CD4-positive, alpha-beta T cell treated with Interleukin-15 for 1 hour (primary cell): ENCODE measurements at places on chromosomes 7 and 10.

- no peak for DNase-seq
Measured at GRCh38 chr10:123911866-123912265, 20.3 kb upstream of the CPXM2 start.

GRCh38 chr10:8581521-8582225 is 527.2 kb downstream of the GATA3 start:
- DNase-seq = no peak

DNA sequence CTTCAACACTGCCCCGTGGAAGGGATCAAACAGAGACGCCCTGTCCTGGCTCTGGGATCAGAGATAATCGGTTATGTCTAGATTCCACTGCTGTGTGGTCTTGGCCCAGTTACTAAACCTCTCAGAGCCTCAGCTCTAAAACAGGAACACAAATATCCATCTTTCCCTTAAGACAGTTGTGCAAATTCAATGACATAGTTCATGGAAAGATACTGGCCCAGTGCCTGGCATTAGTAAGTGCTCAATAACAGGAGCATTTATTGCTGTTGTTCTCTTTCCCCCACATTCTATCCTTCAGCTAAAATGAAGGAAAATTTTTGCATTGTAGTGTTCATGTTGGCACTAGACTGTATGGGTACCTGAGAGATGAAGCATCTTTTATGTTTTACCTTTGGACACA is 58.6 kb downstream of the TACC2 start:
- no peak for DNase-seq

DNA sequence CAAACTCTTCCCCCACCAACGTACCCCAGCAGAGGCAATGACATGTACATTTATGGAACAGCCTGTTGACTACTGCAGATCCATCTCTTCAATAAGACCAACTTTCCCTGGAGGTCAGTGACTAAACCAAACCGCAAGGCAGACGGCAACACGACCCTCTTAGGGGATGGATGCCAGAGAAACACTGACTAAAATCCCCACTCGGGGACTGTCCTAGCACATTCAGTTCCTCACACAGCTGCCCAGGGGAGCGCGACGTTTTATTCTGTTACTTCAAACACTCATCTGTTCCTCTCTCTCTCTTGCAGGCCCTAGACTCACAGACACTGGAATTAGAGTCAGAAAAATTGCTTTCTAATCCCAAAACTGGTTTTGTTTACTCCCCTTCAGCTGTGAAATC is 146.5 kb upstream of the PRSS1 start:
- DNase-seq = no peak

- no peak for DNase-seq
Measured at GRCh38 chr7:94888551-94888950, 18.8 kb upstream of the PPP1R9A start.

GRCh38 chr7:6607651-6608051 is 7.8 kb upstream of the ZNF853 start:
- DNase-seq = no peak

- DNase-seq = no peak
Measured at GRCh38 chr7:19984231-19984632, 210.8 kb upstream of the TMEM196 start.

GRCh38 chr10:100480002-100480401 is 17.2 kb downstream of the WNT8B start:
- no peak for DNase-seq

DNA sequence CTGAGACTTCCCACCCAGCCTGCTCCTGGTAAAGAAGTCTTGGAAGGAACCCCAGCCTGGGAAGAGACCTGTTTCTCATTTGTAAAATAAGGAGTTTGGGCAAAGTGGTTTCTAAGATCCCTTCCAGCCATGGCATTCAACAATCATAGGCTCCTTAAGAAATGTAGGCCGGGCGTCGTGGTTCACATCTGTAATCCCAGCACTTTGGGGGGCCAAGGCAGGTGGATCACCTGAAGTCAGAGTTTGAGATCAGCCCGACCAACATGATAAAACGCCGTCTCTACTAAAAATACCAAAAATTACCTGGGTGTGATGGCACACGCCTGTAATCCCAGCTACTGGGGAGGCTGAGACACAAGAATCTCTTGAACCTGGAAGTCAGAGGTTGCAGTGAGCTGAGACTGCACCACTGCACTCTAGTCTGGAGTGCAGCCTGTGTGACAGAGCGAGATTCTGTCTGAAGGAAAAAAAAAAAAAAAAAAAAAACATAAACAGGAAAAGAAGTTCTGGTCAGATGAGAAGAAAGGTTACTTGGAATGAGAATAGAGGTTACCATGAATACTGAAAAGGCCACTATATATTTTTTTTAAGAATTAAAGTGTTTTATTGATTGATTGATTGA is 15.9 kb downstream of the DLG5 start:
- DNase-seq = no peak

DNA sequence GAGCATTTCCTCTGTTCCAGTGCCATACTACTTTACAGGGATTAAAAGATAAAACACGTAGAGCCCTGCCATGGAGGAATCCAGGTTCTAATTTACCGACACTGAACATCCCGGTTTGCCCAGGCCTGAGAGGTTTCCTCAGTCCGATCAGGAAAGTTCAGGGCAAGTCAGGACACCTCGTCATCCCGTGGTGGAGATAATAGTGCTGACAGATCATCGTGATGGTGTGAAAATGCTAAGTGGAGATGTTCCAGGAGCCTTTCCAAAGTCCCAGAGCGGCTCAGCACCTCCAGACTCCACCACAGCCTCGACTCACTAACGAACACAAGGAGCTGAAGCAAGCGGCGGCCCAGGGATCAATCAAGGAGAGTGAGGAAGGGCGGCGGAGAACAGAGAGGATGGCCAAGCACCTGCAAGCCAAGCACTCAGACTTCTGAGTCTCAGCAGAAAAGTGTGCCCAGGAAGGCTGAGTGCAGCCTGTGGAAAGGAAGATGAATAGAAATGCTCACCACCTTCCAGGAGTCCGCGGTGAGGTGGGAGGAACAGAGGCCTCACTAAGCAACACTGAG is 103.7 kb upstream of the VWC2 start:
- no peak for DNase-seq

GRCh38 chr7:114819616-114820362 is 102.1 kb upstream of the MDFIC start:
- no peak for DNase-seq

GRCh38 chr10:96229568-96230030 is 41.8 kb downstream of the BLNK start:
- DNase-seq = peak; percentile 74

GRCh38 chr7:55360486-55360885 is 4.7 kb upstream of the LANCL2 start:
- no peak for DNase-seq

DNA sequence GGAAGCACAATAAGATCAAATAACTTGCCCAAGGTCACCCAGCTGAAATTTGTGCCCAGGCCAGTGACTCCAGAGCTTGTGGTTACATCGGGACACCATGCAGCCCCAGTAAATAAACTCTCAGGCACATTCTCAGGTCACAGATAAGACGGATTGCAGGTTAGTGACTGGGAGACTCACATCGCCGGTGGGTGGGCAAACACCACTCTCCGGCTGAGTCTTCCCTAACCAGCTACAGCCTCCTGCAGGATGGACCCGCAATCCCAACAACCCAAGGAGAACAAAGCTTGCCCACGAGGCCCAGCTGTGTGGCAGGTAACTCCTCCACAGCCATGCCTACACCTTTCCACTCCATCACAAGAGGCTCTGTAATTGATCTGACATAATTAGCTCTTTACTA is 81.7 kb upstream of the EFCAB10 start:
- DNase-seq = no peak

DNA sequence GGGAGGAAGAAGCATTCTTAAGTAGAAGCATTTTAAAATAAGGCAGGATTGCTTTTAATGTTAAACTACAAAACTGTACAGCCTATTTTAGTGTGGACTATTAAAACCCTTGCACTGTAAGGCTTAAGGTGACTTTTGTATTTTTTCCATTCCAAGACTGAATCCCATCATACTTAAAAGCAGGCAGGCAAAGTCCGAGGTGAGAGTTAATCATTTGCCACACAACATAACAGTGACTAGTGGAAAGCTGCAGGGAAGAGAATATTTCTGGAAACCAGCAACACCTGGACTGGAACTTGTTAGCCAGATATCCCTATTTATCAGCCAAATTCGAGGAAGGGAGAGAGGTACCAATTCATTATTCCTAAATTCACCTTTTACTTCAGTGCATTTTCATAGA is 3.5 kb downstream of the PRR15 start:
- DNase-seq = no peak

- no peak for DNase-seq
Measured at GRCh38 chr10:6130848-6131470, 42.1 kb downstream of the RBM17 start.

GRCh38 chr7:84686373-84686772 is 491.8 kb upstream of the SEMA3A start:
- no peak for DNase-seq
